H4 (cell line): ENCODE measurements at places on chromosomes 11 and 22. TPM values are rescaled to one million over a fixed set of nuclear protein-coding genes. Genes with fewer than 3 reads are reported as not detected.

GAB2 gene
- 0.70 and 1.0 TPM in 2 replicates for total RNA-seq

TTC36 gene
- total RNA-seq, result 0.19 TPM in 1 of 2 replicates, not detected in the other

TBX1 gene
- total RNA-seq, result not detected in 2 replicates

TMPRSS6 gene
- not detected in 2 replicates for total RNA-seq

DGCR6 gene
- total RNA-seq, result 1.1 TPM in 1 of 2 replicates, not detected in the other

PHRF1 gene
- 14.5 and 15.3 TPM in 2 replicates for total RNA-seq

BIRC2 gene
- 41.1 and 63.7 TPM in 2 replicates for total RNA-seq

DNA sequence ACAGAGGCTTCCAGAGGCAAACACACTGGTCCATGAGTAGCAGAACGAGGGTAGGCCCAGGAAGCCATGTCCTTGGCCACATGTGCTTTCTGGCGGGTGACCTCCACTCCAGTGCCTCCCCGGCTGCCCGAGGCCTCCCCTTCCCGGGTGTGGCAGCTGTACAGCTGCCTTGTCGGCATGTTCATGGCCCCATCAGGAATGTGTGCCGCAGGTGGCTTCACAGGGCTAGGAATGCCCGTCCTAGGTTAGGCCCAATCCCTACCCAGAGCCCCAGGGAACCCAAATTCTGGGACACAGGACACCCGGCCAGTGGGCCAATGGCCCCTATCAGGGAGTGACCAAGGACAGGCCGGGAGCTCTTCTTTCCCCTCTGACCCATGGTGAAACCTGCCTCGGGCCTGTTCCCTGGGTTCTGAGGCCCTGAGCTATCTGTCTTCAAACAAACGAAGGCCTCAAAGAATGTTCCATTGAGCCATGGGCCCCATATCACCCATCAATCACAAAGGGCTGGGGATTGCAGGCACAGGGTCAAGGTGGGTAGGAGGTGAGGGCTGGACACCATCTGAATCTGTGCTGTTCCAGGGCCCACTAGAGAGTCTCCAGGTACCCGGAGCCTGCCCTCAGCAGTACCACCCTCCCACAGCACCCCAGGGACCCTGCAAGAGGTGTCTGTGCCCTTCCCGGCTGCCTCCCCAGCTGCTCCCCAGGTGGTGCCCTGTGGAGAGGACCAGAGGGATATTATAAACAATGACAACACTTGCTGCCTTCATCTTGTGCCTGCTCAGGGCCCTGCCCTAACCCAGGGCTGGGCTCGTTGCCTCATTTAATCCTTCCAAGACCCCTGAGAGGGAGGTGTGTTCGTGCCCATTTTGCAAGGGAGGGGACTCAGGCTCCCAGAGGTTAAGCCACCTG, 4.0 kb upstream of the CDKN1C start:
- DNase-seq, result no peak

DNA sequence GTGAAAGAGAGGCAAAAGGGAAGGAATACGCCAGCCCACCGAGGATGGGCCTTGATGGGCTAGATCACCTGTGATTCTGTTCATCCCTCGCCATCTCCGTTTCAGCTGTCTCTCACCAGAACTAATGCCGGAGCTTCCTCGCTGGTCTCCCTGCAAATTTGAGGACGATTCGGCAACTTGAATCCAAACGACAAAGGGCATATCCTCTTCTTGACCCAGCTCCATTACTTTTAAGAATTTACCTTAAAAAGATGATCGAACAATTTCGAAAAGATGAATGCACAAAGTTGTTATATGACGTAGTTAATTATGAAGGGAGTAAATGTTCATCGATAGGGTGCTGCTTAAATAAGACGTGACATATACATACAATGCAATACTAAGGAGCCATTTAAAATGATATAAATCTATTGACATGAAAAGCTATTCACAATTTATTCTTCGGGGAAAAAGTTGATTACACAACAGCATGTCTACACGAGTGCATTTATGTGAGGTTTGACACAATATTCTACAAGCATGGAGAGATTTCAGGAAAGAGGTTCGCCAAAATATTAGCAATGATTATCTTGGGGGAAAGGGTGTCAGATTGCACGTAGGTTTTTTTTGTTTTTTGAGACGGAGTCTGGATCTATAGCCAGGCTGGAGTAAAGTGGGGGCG, 937 bp upstream of the FAM168A start:
- no peak for DNase-seq

DNA sequence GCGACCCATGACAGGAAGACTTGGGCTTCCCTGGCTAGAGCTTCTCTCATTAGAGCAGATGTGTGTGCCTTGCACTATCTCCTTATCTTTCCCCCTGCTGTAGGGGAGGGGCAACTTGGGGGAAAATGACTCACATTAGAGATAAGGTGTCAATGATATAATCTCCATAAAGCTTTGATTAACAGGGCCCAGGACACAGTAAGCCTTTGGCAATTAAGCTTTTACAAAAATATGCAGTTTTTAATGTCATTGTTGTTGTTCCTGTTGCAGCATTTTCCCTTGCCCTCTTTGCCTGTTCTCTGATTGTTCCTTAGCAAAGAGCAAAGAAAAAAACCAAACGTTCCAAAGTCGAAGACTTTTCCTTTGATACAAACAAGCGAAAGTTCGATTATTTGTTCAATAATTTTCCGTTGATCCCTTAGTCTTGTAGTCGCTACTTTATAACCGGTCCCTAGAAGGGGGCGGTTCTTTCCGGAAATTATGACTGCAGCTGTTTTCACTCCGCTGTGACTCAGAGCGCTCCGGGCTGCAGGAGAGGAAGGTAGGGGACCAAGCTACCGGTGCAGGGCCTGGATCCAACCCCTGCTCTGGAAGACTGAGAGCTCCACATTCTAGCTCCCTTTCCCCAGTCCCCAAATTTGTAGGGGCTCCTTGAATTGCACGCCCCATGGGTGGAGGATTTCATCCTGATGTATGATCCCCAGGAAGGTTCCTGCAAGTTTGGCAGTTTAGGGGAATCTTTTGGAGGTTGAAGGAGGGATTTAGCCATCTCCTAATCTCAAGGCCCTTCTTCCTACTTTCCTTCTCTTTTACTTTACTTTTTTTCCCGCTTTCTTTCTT, at the start of gene VWA5A:
TSS of gene VWA5A (plus strand) at position 509 of the 840 bp plus-strand sequence. CDS start 2,062 bp downstream, outside the sequence.
- peak; percentile 81 for DNase-seq

DNA sequence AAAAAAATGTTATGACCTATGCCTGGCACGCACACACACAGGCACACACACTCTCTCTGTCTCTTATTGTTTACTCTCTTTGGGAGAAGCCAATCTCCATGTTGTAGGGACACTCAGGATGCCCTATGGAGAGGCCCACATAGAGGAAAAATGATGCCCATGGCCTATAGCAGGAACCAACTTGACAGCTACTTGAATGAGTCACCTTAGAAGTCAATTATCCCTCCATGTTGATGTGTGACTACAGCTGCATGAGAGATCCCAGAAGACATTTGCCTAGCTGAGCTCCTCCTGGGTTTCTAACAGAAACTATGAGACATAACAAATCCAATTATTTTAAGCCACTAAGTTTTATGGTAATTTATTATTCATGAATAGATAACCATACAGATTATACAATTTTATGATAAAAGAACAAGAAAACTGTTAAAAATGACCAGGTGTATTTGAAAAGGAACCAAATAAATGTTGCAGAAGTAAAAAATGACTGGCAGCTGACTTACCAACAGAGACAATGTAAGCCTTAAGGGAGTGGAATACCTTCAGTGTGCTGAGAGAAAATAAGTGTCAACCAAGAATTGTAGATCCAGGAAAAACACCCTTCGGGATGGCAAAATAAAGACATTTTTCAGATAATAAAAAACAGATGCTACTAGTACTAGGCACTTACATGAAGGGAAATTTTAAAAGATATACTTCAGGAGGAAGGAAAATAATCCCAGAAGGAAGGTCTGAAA, 403.7 kb upstream of the SYN3 start:
- no peak for DNase-seq

- DNase-seq, result peak; percentile 93
Measured at GRCh38 chr22:43901976-43902643, 10.3 kb upstream of the PNPLA5 start.

GRCh38 chr22:31533374-31533773, 37.0 kb downstream of the SFI1 start:
- DNase-seq, result no peak

- no peak for DNase-seq
Measured at GRCh38 chr11:68053117-68053516, 14.3 kb downstream of the TCIRG1 start.

DNA sequence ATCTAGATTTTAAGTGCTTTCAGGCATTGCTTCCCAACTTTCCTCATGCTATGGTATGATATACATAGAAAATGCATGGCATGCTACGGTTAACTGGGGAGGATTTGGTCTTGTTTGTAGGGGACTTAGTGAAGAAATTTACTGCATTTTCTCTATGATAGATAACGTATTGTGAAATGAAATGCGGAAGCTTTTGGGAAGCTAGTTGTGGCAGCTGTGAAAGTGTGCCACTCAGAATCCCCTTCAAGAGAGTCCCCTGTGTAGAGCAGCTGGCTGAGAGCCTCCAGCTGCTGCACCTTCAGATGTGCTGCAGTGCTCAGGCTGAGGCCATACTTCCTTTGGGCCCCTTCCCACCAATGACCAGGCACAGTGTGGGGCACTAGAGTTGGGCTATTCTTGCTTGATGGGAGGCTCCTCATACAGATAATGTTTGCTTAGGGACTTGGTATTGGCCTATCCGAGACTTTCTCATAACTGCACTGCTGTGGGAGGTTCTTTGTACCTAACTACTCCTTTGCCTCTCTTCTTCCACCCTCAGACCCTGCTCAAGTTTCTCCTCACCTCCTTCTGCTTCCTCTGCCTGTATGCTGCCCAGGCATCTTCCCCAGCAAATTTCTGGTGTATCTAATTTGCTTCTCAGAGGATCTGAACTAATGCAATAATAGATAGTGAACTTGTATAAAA, 67.3 kb downstream of the HIPK3 start:
- DNase-seq, result no peak

GRCh38 chr11:27238811-27239210, 124.2 kb downstream of the CCDC34 start:
- DNase-seq, result no peak

- DNase-seq, result no peak
Measured at GRCh38 chr11:112877581-112877980, 83.6 kb upstream of the NCAM1 start.

- no peak for DNase-seq
Measured at GRCh38 chr11:85898456-85898855, 43.3 kb downstream of the CCDC83 start.

DNA sequence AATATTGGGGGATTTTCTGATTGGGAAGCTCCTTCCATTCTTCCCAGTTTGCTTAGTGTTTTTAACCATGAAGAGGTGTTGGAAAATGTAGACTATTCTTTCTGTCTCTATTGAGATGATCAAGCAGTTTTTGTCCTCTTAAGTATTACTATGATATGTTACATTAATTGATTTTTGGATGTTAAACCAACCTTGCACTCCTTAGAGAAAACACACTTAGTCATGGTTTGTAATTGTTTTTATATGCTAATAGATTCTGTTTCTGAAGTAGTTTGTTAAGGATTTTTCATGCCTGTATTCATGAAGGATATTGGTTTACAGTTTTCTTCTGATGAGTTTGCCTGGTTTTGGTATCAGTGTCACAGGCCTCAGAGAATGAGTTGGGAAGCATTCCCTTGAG, 2.0 kb upstream of the NLRP6 start:
- DNase-seq, result no peak

DNA sequence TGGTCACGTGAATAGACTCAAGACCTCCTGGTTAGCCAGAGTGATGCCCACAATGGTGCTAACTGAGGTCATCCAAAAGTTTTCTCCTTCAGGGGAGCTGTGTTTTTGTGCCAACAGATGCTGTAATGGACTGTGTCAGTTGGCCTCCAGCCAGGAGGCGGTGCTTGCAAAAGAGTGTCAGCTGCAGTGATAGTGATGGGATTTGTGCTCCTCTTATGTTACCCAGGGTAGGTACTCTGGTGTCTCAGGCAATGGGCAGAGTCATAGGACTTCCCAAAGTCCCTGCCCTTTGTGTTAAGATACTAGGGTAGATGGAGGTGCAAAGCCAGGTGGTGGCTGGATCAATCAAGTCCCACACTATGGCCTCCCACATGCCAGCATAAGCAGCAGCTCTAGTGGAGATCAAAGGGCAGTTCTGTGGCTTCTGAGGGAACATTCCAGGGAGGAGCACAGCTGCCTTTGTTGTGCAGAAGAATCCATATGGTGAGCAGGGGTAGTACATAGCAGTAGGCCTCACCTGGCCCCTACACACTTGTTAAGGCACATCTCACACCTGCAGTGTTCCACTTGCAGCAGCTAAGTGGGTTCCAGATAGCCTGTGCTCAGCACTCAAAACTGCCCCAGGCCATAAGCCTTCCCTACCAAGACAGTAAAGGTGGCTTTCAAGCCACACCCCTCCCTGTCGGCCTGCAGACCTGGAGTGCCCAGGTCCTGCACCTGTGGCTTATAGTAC, 9.4 kb upstream of the FANCF start:
- peak; percentile 58 for DNase-seq

DNA sequence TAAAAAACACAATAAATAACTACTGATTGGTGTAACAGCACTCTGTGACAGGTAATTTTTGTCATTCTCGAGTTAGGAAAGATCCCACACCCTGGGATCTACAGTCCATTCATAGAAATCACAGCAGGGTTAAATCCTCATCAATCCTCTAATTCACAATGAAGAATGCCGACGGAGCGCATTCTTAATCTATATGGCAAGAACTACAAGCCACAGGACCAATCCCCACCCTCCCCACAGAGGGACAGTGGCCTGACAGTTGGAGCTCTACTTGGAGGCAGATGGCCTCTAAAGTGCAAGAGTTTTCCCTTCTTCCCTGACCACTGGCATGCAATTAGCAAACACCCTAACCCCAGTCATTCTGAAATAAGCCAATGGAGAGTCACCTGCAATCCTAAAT, 34.2 kb downstream of the TCF20 start:
- DNase-seq, result no peak

DNA sequence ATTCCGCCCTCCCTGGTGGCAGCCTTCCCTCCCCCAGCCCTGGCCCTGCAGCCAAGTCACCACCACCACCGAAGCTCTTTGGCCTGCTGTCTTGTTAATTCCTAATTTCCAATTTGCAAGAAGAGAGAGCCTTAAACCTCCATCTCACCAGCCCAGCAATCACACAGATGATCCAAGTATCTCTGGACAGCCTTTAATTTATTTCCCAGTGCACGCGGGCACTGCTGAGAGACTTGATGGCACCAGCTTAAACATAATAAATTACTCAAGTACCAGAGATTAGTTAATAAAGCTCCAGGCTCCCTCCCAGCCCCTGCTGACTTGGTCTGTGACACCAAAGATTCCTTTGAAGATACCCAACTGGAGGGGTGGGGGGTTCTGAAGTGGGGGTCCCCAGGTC, 494.7 kb downstream of the BUD13 start:
- DNase-seq, result no peak

- no peak for DNase-seq
Measured at GRCh38 chr11:75471176-75471973, 38.4 kb upstream of the KLHL35 start.

DNA sequence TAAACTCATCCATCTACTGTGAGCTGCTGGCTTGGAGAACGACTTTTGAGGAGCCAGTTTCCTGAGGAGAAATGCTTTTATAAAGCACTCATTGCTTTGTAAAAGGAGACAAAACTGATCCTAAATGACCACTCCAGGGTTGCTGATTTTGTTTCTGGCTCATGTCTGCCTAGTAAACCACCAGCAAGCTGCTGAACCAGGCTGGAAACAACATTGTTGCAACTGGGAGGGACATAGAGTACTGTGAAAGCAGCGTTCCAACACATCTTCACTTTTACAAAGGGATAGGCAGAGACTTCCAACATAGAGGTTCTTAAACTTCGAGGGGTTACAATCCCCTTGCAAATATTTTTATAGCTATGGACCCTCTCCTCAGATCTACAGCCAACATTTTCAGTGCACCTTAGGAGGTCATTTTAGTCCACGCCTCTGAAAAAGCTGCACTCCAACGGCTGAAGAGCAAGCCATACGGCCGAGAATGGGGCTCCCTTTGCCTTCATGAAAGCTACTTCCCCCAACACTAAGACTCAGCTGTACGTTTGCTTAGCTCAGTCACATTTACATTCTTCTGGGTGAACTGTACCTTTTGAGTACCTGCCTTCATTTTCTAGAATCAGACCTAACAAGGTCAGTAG, 54.7 kb downstream of the PANX1 start:
- DNase-seq, result no peak
